Kidney epithelial cell (primary cell): ENCODE measurements at places on chromosomes 6 and 20. TPM values are rescaled to one million over a fixed set of nuclear protein-coding genes. Genes with fewer than 3 reads are reported as not detected.

- no peak for DNase-seq
These were observed 104.9 kb upstream of the NXT1 start for GRCh38 chr20:23245553-23246181.

Gene MACROD2
- 0.79 and 7.9 TPM in 2 replicates for total RNA-seq

Gene GPX5
- total RNA-seq: not detected in 2 replicates

- DNase-seq: no peak
These were observed 267.9 kb downstream of the THBS2 start for GRCh38 chr6:168985705-168986104.

GRCh38 chr20:46694484-46694883 is 5.2 kb upstream of the TP53RK start:
- no peak for DNase-seq

Gene CLDN20
- total RNA-seq: not detected in 2 replicates
